ENCODE measurements at places on chromosomes 1 and 21. TPM values are rescaled to one million over a fixed set of nuclear protein-coding genes. Genes with fewer than 3 reads are reported as not detected.

The TSPAN2 gene
- 32.8 TPM for total RNA-seq

The IL19 gene
- not detected for total RNA-seq

The S100A7A gene
- not detected for total RNA-seq

The OR2T35 gene
- not detected for total RNA-seq

The LCE3E gene
- total RNA-seq, result not detected

The TSSK3 gene
- 0.87 TPM for total RNA-seq

DNA sequence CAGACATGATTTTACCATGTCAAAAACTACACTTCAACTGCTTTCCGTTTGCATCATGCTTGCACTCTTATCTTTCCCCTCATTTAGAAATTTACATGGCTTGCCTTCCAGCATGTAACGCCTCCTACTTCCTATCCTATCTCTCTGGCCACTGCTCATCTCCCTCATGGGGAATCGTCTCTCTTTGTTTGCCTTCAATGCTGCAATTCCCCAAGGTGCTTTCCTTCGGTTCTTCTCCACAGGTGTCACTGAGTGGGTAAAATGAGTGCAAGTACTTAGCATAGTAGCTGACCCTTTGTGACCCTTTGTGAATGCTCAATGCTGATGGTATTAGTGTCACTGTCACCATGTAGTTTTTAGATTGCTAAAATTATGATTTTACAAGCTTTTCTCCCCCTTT is 63.1 kb downstream of the APP start:
- no peak overlapping the region for H3K27ac ChIP-seq
- H3K36me3 ChIP-seq, result no peaks in the 10 kb centered on the region
- H3K27me3 ChIP-seq, result no peaks in the 10 kb centered on the region

- H3K27ac ChIP-seq, result no peak overlapping the region
- no peaks in the 10 kb centered on the region for H3K4me1 ChIP-seq
- DNase-seq, result no peak
- peaks cover 97% of the 10 kb centered on the region for H3K27me3 ChIP-seq
Measured at GRCh38 chr1:75129983-75130789, 4.0 kb upstream of the LHX8 start.

GRCh38 chr1:153380711-153381110 is 5.3 kb upstream of the S100A12 start:
- H3K4me1 ChIP-seq, result no peaks in the 10 kb centered on the region
- DNase-seq, result no peak
- no peaks in the 10 kb centered on the region for H3K36me3 ChIP-seq
- peaks cover 3% of the 10 kb centered on the region for H3K27me3 ChIP-seq
- H3K4me3 ChIP-seq, result no peak overlapping the region

- no peak overlapping the region for H3K4me3 ChIP-seq
- no peaks in the 10 kb centered on the region for H3K36me3 ChIP-seq
- peaks cover 4% of the 10 kb centered on the region for H3K27me3 ChIP-seq
- no peak for DNase-seq
Measured at GRCh38 chr1:53507116-53507820, 48.1 kb downstream of the DMRTB1 start.

DNA sequence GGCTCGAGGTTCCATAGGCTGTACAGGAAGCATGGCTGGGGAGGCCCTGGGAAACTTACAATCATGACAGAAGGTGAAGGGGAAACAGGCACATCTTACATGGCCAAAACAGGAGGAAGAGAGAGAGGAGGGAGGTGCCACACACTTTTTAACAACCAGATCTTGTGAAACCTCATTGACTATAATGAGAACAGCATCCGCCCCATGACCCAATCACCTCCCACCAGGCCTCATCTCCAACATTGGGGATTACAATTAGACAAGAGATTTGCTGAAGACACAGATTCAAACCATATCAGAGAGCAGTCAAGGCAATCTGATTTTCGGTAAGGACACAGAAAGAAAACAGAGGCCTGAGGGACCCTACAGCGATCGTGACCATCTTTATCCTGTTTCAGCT is 41.7 kb downstream of the TNFRSF9 start:
- peaks cover 7% of the 10 kb centered on the region for H3K4me1 ChIP-seq
- no peaks in the 10 kb centered on the region for H3K36me3 ChIP-seq
- H3K27me3 ChIP-seq, result no peaks in the 10 kb centered on the region
- no peak overlapping the region for H3K4me3 ChIP-seq
- no peak overlapping the region for H3K27ac ChIP-seq
- no peak for DNase-seq

Measured in astrocyte (in vitro differentiated cells and primary cell).